ENCODE measurements at places on chromosomes 12 and 14.
A peak's percentile ranks its signal among the peaks of the same experiment; 100 is the strongest.

- no peak for DNase-seq
These were observed 31.0 kb upstream of the TC2N start for GRCh38 chr14:91898372-91898771.

GRCh38 chr12:113170457-113170856 lies 14.8 kb downstream of the DDX54 start:
- no peak for DNase-seq

GRCh38 chr14:104082807-104083206 lies 2.7 kb upstream of the ASPG start:
- no peak for DNase-seq

DNA sequence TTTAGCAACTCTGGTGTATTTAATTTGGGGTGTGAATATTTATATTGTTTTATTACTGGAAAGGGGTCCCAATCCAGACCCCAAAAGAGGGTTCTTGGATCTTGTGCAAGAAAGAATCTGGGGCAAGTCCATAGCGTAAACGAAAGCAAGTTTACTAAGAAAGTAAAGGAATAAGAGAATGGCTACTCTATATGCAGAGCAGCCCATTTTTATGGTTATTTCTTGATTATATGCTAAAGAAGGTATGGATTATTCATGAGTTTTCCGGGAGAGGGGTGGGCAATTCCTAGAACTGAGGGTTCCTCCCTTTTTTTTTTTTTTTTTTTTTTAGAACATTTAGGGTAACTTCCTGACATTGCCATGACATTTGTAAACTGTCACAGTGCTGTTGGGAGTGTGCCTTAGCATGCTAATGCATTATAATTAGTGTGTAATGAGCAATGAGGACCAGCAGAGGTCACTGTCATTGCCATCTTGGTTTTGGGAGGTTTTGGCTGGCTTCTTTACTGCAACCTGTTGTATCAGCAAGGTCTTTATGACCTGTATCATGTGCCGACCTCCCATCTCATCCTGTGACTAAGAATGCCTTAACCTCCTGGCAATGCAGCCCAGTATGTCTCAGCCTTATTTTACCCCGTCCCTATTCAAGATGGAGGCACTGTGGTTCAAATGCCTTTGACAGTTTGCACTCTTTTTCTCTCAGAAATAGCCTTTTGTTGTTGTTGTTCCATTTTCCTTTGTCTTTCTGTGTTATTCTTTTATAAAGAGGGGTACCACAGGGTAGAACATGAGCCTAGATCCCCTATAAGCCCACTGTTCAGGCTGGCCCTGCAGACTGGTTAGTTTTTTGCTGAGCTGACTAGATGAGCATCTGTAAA lies 75.5 kb upstream of the DCD start:
- DNase-seq, result no peak

GRCh38 chr12:50555471-50555885 lies 50.7 kb downstream of the DIP2B start:
- no peak for DNase-seq

- no peak for DNase-seq
These were observed 19.0 kb upstream of the RAB3IP start for GRCh38 chr12:69719336-69720316.

- DNase-seq, result no peak
These were observed 594.5 kb downstream of the NRXN3 start for GRCh38 chr14:78764645-78765044.

GRCh38 chr12:89225808-89226411 lies 126.4 kb downstream of the DUSP6 start:
- DNase-seq, result no peak

- DNase-seq, result no peak
These were observed 836 bp downstream of the EVL start for GRCh38 chr14:100065942-100066574.

GRCh38 chr12:11827091-11828061 lies 177.9 kb downstream of the ETV6 start:
- peak; percentile 52 for DNase-seq

DNA sequence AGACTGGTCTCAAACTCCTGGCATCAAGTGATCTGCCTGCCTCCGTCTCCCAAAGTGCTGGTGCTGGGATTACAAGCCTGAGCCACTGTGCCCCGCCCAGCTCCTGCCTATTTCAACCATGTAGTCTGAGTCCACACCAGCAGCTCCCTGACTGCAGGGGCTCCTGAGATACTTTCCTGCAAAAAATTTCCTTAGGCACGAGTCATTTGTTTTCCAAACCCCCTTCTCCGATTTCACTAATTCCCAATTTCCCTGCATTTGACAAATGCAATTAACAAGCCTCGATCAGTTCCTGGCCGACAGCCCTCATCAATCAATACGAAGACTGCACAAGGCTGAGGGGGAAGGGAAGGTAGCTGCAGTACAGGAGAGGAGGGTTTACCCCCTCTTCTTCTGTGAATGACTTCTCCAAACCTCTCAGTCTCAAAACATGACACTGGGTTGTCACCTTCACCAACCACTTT lies 10.1 kb downstream of the PSMB5 start:
- no peak for DNase-seq

GRCh38 chr12:10155966-10156365 lies 16.0 kb downstream of the OLR1 start:
- DNase-seq, result no peak
